HS-27A (cell line): ENCODE measurements at places on chromosomes 5 and 9.

GRCh38 chr9:129908906-129909305, 73.6 kb downstream of the USP20 start:
- no peak for DNase-seq

DNA sequence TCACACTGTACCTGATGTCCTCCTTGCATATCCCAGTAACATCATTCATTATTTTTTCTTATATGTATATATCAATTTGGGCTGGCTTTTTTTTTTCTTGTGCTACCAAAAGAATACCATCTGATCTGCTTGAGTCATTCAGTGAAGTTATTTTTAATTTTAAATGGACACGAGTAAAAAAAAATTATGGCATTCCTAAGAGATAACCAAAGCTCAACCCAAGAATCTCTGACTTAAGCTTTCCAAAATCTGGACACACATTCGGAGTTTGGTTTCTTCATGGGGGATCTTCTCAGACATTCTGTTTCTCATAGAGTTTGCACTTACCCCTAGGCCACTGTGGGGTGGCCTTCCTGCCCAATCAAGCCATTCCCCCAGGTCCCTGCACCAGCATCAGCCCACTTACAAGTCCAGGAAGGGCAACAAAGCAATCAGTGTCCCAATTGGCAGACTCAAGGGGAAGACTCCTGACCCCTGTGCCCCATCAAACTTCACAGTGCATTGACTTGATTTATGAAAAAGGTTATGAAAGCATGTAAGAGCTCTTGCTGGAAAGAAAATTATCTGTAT, 49.2 kb upstream of the SPDL1 start:
- no peak for DNase-seq

- DNase-seq = no peak
Observed at GRCh38 chr5:68077349-68077894, 138.1 kb upstream of the PIK3R1 start.

DNA sequence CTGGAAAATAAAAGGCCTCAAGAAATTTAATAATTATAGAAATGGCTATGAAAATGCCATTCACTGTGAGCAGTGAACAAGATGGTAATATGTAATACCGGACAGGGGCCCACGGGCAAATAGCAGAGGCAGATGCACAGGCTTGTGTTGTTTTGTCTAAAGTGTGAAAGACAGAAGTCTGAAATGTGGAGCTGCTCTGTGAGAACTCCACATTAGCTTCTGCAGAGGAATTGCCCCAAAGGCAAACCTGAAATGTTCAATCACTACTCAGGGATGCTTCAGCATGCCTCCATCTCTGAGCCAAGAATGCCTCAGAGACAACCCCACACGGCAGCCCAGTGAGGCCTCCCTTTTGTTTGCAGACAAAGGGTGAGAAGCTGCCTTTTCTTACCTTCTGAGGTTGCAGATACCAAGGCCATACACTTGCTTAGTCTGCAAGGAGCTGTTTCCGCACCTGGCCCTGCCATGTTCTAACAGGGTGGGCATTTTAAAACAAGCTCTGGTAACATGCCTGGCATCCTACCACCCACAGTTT, 124.3 kb upstream of the CXCL14 start:
- DNase-seq = no peak

GRCh38 chr9:136545965-136546696, at the start of gene NOTCH1:
Gene NOTCH1 (minus strand): TSS chr9:136546048. CDS start chr9:136545786, 262 bp downstream.
- no peak for DNase-seq
